ENCODE measurements at places on chromosomes 3 and 15.

- DNase-seq = no peak
Measured at GRCh38 chr3:61092870-61093269, 158.4 kb downstream of the FHIT start.

DNA sequence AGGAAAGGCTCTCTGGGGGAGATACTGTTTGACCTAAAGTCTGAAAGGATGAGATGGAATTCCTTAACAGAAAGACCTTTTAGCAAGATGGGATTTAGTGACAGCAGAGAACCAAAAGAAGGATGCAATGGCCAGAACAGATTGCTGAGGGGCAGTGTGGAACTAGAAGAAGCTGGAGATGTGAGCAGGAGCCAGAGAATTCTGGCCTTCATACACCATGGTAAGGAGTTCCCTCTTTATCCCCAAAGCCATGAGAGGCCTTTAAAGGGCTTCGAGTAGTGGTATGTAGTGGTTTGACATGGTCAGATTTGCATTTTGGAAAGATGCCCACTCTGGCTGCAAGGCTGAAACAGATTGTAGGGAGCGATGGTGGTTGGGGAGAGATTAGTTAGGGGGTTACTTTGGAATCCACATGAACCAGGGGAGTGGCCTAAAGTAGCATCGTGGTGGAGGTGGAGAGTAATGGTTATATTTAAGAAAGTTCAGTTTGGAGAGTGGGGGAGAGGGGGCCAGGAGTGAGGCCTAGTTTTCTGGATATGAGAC is 34.0 kb upstream of the NPHP3 start:
- DNase-seq = no peak

- no peak for DNase-seq
Measured at GRCh38 chr3:146519810-146520209, 24.6 kb downstream of the PLSCR1 start.

- no peak for DNase-seq
Measured at GRCh38 chr15:82647835-82648256, 683 bp upstream of the CPEB1 start.

DNA sequence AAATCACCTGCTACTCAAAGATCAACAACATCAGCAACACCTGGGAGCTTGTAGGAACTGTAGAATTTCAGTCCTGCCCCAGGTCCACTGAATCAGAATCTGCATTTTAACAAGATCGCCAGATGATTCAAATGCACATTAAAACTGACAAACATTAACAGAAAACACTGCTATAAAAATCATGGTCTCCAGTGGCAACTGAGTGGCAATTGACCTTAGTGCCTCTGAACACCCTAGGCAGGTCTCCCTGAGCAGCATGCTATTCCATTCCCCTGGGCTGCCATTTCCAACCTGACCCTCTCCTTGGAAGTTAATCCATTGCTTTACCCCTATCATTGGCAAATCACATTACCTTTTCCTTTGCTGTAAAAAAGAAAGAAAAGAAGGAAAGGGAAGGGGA is 23.0 kb upstream of the TOP2B start:
- DNase-seq = no peak

- DNase-seq = no peak
Measured at GRCh38 chr3:129440618-129441190, 680 bp downstream of the IFT122 start.

GRCh38 chr15:72306211-72306785 is 13.7 kb downstream of the CELF6 start:
- DNase-seq = no peak

- no peak for DNase-seq
Measured at GRCh38 chr3:121758727-121759450, 9.3 kb upstream of the GOLGB1 start.

DNA sequence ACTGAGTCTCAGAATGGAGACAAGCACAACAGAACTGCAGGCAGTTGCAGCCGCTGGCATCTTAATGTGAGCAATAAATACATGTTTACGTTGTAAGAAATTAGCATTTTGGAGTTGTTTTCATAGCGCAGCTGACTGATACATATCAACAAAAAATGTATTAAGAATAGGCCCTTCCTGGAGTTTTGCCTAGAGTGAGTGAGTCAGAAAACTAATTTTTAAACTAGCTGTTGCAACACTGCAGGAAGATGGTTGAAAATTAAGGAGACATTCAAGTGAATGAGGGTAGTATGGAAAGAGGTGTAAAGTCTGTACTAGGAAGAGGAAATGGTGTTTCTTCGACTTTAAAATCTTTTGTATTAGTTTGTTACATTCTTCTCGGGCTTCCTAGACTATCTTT is 39.6 kb upstream of the TIMP4 start:
- DNase-seq = no peak

GRCh38 chr15:84685304-84685703 is 27.3 kb upstream of the NMB start:
- peak; percentile 60 for DNase-seq

DNA sequence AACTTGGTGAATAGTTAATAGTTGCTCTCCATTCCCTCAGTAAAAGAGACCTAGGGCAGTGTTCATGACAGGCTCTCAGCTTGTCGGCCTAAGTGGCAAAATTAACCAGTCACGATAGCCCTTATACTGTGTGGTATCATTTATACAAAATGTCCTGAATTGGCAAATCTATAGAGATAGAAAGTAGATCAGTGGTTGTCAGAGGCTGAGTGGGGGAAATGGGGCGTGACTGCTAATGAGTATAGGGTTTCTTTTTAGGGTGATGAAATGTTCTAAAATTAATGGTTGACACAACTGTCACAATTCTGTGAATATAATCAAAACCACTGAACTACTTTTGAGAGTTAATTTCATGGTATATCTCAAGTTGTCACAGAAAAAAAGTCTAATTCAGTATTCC is 20.9 kb downstream of the ARIH1 start:
- no peak for DNase-seq

DNA sequence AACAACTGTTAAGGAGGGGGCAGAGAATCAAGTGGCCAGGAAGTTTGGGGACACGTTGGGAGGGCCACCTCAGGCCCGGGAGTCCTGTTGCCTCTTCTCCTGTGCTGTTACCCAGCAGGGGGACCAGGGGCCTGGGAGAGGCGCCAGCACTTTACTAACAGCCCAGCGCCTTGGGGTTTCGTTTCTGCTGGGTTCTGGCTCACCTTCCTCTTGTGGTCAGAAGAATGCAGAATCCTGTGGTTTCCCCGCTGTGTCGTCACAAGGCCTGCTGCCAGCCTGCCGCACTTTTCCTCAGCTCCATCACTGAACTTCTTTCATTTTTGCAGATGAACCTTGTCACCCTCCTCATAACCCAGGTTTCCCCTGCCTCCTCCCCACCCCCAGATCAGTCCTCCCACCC is 67.7 kb downstream of the SLC30A4 start:
- DNase-seq = peak; percentile 86

GRCh38 chr3:107236655-107237337 is 140.4 kb upstream of the CCDC54 start:
- peak; percentile 57 for DNase-seq
